ENCODE measurements at places on chromosomes 3 and 15. TPM values are rescaled to one million over a fixed set of nuclear protein-coding genes. Genes with fewer than 3 reads are reported as not detected.
A peak's percentile ranks its signal among the peaks of the same experiment; 100 is the strongest.

- H3K4me1 ChIP-seq = peaks cover 23% of the 10 kb centered on the region
- no peak for DNase-seq
- no peak overlapping the region for H3K4me3 ChIP-seq
- no peak overlapping the region for H3K27ac ChIP-seq
Observed at GRCh38 chr3:128004661-128005060, 47.6 kb upstream of the SEC61A1 start.

DNA sequence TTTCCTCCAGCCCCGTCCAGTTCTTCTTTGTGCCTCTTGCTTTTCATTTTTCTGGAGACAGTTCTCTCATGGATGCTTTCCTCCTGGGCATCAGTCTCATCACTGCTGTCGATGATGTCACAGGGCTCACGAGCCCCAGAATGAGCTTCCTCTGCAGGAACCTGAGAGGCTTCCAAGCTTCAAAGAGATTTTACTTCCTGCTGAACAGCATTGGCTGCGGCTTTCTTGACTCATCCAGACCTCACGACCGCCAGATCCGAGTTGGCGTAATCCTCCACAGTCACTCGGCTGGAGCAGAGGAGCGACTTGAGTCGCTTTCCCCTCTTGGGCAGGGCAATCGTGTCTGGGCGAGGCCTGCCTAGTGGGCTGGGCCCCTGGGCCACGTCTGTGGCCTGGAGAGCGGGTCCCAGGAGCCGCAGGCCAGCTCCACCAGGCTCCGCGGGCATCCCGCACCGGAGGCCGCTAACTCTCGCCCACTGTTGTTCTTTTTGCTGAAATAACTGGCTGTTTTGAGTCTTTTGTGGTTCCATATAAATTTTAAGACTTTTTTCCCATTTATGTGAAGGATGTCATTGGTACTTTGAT, 20.8 kb upstream of the FAN1 start:
- no peaks in the 10 kb centered on the region for H3K27me3 ChIP-seq
- H3K36me3 ChIP-seq = no peaks in the 10 kb centered on the region
- H3K4me1 ChIP-seq = no peaks in the 10 kb centered on the region
- no peak overlapping the region for H3K27ac ChIP-seq

- H3K4me1 ChIP-seq = no peaks in the 10 kb centered on the region
- no peak for DNase-seq
- H3K27me3 ChIP-seq = peaks cover 6% of the 10 kb centered on the region
Observed at GRCh38 chr3:184791171-184791570, 20.8 kb upstream of the VPS8 start.

DNA sequence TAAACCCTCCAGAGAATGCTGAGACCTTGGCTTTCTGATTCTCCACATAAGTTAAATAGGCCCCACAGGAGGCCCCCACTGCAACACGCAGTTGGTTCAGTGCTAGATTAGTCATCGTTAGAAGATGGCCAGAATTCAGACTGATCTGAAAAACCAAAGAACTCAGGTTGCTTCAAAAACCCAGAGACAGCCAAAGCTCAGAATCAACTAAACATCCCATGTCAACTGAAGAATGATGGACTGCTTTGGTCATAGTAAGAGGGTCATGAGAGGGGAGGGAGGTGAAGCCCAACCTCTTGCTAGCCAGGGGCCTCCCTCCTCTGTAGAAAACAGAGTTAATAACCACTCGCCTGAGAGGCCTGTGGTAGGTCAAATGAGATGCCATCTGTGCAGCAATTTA, 93.1 kb downstream of the AKAP13 start:
- no peak overlapping the region for H3K27ac ChIP-seq
- no peak overlapping the region for H3K4me3 ChIP-seq
- DNase-seq = no peak
- peaks cover 19% of the 10 kb centered on the region for H3K4me1 ChIP-seq

- peak overlapping the region; percentile 88 for H3K27ac ChIP-seq
- H3K27me3 ChIP-seq = no peaks in the 10 kb centered on the region
- DNase-seq = no peak
- no peak overlapping the region for H3K4me3 ChIP-seq
Observed at GRCh38 chr3:52774066-52774713, 3.2 kb upstream of the ITIH1 start.

DNA sequence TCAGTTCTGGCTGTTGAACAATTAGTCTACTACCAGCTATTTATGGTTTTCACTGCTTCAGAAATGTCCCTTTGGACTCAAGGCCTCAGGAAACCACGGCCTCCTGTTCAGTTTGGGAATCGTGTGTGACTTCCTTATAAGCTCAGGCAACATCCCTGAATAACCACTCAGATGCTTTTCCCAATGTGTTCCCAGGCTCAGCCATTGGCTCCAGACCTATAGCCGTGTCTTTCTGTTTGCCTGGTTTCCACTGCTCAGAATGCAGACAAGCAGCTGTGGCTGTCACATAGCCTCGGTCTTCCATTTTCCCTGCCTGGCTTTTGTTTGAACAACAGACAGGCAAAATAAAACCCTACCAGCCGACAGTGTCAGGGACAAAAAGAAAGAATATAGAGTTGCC, 63.2 kb upstream of the ATP2B2 start:
- H3K27ac ChIP-seq = no peak overlapping the region
- H3K4me3 ChIP-seq = no peak overlapping the region
- H3K27me3 ChIP-seq = peaks cover 2% of the 10 kb centered on the region
- DNase-seq = no peak
- H3K4me1 ChIP-seq = no peaks in the 10 kb centered on the region

GRCh38 chr3:117473981-117474538, 764.5 kb downstream of the TUSC7 start:
- H3K27ac ChIP-seq = no peak overlapping the region
- H3K36me3 ChIP-seq = no peaks in the 10 kb centered on the region
- H3K4me1 ChIP-seq = no peaks in the 10 kb centered on the region
- no peak overlapping the region for H3K4me3 ChIP-seq
- H3K27me3 ChIP-seq = no peaks in the 10 kb centered on the region

- no peak overlapping the region for H3K27ac ChIP-seq
- DNase-seq = no peak
- H3K4me1 ChIP-seq = peaks cover 11% of the 10 kb centered on the region
- H3K27me3 ChIP-seq = no peaks in the 10 kb centered on the region
- no peak overlapping the region for H3K4me3 ChIP-seq
- H3K36me3 ChIP-seq = no peaks in the 10 kb centered on the region
Observed at GRCh38 chr15:90295270-90295648, 29.8 kb downstream of the NGRN start.

- DNase-seq = no peak
- H3K27me3 ChIP-seq = no peaks in the 10 kb centered on the region
- no peak overlapping the region for H3K27ac ChIP-seq
- H3K4me1 ChIP-seq = peaks cover 5% of the 10 kb centered on the region
- H3K36me3 ChIP-seq = peaks cover 3% of the 10 kb centered on the region
Observed at GRCh38 chr15:68210821-68211655, 5.9 kb upstream of the CALML4 start.

ITIH4 gene
- 5.3 TPM for total RNA-seq

ANKUB1 gene
- not detected for total RNA-seq
